ENCODE measurements at places on chromosomes 2 and 18.

GRCh38 chr2:234116010-234116409 lies 65.5 kb downstream of the SPP2 start:
- no peak for DNase-seq

- DNase-seq: no peak
Measured at GRCh38 chr2:144330951-144331673, 188.8 kb downstream of the ZEB2 start.

DNA sequence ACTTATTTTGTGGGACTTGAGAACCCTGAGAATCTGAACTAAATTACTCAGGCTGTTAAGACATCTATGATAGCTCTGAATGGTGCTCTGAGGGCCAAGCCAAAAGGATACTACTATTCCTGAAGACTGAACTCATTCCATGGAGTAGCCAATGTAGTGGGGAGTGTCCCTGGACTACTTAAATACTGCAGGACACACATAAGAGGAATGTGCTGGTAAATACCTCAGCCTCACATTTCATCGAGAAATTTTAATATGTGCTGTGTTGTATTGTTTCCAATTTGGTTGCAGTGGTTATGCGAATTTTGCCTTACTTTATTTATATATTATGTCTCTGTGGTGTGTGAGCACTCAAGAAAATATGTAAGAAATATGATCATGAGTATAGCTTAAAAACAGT lies 264.4 kb upstream of the FIGN start:
- DNase-seq: no peak

- no peak for DNase-seq
Measured at GRCh38 chr2:69050802-69051201, 37.8 kb downstream of the ANTXR1 start.

All from stimulated activated CD8-positive, alpha-beta memory T cell treated with anti-CD3 and anti-CD28 coated beads, Interleukin-4, amount 100 ng/mL, for 1 hour (primary cell).